ENCODE measurements at places on chromosomes 7 and 10.
A peak's percentile ranks its signal among the peaks of the same experiment; 100 is the strongest.

- peak; percentile 7 for DNase-seq
Measured at GRCh38 chr7:91852263-91852741, 28.2 kb downstream of the MTERF1 start.

DNA sequence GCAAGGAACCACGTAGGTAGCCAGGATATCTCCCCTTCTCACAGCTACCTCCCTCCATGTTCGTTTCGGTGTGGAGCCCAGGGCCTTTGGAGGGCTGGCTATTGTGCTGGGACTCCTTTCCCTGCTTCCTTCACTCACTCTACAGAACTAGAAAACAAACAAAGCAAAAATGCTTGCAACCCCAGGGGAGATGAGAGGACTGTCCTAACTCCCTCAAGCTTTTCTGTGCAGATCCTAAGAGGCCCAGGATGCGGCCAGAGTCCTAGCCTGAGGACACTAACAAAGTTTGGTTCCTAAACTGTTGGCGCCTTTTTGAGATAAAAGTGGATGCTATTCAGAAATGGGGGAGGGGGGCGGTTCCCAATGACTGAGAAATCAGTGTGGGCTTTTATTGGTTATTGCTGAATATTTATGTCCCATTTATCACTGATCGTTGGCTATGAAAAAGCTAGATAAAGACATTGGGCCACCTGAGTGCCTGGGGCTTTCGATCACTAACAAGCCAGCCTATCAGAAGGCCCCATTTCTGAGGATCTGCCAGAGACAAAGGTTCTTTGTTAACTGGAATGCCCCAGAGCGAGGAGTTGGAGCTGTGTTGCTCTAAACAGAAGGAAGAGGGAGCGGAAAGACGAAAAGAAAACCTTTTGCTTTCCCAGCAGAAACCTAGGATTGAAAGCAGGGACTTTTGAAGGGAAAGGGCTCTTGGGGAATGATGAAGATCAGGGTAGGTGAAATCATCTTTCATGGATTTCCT, 95.2 kb upstream of the EGR2 start:
- DNase-seq: no peak

- DNase-seq: no peak
Measured at GRCh38 chr7:70457883-70458680, 673.9 kb upstream of the GALNT17 start.

DNA sequence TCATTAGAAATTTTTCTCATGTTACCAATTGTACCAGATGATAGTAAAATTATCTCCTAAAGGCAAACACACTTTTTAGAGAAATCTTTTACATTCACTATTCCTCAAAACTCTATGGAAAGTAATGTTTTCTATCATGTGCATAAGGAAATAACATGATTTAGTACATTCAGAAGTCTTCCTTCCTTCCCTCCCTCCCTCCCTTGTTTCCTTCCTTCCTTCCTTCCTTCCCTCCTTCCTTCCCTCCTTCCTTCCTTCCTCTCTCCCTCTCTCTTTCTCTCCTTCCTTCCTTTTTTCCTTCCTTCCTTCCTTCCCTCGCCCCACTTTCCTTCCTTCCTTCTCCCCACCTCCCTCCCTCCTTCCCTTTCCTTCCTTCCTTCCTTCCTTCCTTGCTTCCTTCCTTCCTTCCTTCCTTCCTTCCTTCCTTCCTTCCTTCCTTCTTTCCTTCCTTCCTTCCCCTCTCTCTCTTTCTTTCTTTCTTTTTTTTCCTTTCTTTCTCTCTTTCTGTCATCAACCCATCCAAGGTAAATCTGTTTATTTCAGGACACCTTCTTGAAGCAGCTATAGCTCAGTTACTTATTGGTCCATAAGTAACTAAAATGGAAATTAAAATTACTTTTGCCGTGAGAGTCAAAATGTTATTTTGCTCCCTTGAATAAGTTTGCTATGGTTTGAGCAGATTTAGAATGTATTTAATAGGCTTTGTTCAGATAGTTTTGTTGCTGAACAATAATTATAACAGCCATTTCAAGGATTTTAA, 197.9 kb downstream of the PLXDC2 start:
- no peak for DNase-seq

GRCh38 chr10:5611899-5612680, 54.3 kb downstream of the ASB13 start:
- DNase-seq: no peak

DNA sequence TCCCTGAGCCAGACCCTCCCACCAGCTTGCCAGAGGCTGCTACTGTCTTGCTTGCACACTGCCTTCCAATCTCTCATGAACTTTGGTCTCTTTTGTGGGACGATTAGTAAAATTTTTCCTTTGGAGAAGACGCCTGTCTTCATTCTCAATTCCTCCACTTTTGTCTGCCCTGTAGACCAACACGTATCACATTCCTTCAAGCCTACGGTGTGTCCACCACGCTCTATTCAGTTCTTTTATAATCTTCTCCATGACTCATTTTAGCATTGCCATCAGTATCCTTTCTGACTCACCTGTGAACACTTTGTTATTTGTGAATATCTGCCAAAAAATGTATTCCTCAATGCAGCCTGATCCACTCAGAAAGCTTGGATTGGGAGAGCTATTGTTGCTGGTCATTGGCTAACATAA, 1.4 kb downstream of the GIMAP5 start:
- no peak for DNase-seq

DNA sequence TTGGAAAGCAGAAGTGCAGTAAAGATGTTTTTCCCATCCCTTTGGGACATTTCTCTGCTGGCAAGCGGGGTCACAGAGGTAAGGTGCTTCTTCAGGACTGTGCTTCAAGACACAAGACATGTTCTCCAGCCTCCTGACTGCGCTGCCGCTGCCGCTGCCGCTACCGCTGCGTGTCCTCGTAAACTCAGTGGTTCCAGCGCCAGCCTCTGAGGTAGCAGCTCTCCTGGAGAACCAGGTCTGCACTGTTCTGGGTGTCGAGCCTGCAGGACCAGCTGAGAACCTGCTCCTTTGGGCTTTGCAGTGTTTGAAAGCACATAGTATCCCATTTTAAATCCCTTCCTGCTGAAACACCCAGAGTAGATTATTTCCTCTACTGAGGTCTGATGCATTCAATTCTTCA, 13.0 kb upstream of the KCNK18 start:
- no peak for DNase-seq

DNA sequence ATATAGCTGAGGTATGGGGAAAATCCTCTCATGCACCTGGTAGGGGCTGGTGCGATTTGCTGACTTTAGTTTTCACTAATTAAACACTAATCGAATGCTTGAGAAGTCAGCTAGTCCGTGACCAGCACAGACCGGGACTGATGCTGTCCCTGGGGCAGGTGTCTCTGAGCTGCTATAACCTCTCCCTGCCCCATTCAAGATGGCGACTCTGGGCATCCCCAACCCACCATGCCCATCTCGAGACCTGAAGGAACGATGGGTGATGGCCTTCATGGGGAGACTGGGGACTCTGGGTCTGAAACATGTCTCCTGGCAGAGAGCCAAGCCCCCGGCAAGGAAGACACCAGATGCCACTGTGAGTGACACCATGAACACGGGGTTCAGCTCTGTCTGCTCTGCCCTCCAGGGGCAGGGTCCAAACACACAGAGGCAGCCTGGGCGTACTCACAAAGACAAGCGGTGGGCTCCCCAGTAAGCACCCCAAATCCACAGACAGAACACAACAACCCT, 57.4 kb downstream of the GNA12 start:
- no peak for DNase-seq

DNA sequence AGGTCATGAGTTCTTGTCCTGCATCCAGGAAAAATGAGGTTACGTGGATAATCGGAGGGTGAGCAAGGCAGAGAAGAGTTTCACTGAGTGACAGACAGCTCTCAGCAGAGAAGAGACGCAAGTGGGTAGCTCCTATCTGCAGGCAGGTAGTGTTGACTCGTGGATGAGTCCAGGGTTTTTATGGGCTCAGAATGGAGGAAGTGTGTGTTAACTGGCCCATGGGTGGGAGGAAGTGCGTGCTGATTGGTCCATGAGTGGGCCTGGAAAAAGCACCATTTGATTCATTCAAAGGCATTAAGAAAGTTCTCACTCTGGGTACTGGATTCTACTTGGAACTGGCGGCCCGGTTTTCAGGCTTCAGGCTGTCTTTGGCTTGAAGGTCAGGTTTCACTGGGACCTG, 4.8 kb upstream of the DMTF1 start:
- DNase-seq: no peak

- peak; percentile 86 for DNase-seq
Measured at GRCh38 chr10:111128331-111129180, 51.7 kb downstream of the ADRA2A start.

- no peak for DNase-seq
Measured at GRCh38 chr7:114084002-114084471, 165.2 kb upstream of the PPP1R3A start.

GRCh38 chr7:91995391-91996105, 54.9 kb downstream of the AKAP9 start:
- no peak for DNase-seq

GRCh38 chr7:95493247-95493646, 7.5 kb downstream of the ASB4 start:
- no peak for DNase-seq

DNA sequence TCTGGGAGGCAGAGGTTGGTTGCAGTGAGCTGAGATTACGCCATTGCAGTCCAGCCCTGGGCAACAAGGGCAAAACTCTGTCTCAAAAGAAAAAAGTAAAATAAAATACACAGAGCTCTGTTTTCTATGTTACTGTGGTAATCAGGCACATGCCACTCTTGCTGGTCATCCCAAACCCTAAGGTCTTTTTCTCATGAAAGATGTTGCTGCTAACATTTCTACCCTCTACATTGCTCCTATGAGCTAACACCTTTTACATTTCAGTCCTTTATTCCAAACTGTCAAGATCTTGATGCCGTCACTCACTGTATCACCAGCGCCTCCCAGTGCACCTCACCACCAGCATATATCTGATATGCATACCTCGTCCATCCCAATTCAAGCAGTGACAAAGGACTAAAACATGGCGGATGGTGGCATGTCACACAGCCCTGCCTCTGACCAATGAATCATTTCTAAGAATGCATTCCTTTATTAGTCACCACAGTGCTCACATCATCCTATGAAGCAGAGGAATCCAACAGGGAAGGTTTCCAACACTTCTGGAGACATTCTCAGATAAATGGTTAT, 4.3 kb downstream of the DAGLB start:
- peak; percentile 85 for DNase-seq

GRCh38 chr10:30637881-30638467, 8.4 kb upstream of the LYZL2 start:
- peak; percentile 86 for DNase-seq

DNA sequence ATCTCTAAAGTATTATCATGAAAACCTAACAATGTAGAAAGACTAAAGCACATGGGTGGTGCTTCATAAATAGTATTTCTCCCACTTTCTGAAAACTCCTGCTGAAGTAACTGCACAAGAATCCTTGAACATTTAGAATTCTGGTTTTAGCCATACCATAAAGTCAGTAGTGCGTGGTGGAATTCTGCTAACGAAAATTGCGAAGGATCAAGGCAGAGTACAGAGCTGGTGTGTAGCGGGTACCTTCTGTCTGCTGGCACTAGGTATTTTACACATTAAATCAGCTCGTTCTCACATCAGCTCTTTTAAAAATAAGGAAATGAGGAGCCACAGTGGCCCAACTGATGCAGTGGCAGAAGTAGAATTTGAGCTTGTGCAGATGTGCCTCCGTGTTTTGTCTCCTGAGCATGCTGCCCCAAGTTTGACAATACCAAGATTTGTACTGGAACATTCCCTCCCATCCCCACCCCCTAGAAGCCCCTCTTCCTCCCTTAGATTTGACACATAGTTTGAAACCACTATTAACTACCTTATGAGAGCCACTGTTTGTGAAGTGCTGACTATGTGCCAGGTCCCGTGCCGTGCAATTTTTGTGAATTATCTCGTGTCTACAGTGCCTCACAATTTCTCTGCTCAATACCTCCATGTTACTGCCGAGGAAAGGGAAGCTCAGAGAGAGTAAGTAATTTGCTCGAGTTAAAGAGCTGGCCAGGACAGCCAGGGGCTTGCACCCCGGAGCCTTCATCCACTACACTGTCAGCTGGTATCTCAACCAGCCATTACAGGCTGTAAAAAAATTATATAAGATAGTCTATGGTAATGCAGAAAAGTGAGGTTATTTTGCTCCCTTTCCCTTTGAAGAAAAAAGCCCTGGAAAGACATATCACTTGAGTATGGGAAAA, 66.9 kb downstream of the EGFR start:
- no peak for DNase-seq

DNA sequence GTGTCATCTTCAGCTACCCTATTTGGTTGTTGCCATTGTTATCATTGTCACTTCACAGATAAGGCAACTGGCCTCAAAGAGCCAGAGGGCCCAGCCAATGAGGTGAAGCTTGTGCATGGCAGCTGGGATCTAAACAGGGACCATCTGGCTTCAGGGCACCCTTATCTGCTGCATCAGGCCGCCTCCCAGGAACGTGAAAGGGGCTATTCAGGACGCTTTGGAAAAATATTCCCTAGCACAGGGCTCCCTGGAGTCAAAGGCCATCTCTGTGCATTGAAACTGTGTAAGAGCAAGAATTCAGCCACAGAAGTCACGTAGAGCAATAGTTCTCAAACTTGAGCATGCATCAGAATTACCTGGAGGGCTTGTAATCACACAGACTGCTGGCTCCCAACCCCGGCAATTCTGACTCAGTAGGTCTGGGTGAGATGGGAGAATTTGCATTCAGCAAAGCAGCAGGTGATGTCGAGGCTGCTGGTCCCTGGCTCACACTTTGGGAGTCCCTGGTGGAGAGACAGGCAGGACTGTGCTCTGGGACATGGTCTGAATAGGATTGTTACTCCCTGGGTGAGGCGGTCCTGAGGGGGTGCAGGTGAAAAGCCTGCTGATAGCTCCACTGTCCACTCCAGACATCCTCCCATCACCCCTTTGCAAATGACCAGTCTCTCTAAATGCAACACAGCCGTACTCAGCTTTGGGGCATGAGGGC, 21.5 kb upstream of the PLEKHA1 start:
- no peak for DNase-seq

DNA sequence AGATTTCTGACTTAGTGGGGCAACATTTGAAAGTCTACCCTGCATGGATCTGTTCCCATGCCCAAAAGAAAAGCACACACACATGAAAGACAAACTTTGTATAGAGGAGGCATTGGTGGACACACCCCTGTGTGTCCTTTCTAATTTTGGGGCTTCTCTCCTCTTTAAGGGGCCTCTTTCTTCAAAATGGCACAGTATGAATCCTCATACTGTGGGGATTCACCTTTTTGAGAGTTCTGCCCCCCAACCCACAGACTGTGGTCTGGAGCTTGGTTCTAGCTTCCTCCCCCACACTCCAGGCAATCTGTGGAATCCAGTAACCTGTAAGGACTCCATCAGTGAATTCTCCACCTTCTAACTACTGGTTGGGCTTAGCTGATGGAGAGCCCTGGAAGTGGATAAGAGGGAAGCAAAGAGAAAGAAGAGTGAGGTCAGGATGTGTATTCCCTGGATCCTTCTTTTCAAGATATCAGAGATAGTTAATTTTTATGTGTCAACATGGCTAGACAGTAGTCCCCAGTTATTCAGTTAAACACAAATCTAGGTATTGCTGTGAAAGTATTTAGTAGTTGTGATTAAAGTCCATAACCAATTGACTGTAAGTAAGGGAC, 32.4 kb upstream of the CDK6 start:
- DNase-seq: no peak

DNA sequence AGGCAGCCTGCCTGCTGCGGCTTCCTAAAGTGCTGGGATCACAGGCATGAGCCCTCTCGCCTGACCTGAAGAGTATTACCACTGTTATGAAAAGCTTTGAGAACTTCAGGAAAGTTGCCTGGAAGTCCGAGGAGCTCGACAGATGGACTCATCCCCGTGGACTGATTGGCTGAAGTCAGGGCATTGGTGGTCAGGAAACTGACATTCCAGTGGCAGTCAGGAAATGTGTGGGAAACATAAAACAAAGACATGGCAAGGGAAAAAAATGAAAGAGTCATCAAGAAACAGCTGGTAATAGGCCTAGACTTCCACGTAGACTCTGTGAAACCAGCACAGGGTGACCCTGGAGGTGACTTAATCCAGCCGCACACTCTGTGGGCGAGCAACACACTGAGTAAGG, 123.3 kb downstream of the CDH23 start:
- no peak for DNase-seq
